Stimulated activated CD4-positive, alpha-beta T cell treated with anti-CD3 and anti-CD28 coated beads, Interleukin-1b, Interleukin-23, amount 100 ng/mL, for 1 hour (primary cell): ENCODE measurements at places on chromosomes 11 and 22.

DNA sequence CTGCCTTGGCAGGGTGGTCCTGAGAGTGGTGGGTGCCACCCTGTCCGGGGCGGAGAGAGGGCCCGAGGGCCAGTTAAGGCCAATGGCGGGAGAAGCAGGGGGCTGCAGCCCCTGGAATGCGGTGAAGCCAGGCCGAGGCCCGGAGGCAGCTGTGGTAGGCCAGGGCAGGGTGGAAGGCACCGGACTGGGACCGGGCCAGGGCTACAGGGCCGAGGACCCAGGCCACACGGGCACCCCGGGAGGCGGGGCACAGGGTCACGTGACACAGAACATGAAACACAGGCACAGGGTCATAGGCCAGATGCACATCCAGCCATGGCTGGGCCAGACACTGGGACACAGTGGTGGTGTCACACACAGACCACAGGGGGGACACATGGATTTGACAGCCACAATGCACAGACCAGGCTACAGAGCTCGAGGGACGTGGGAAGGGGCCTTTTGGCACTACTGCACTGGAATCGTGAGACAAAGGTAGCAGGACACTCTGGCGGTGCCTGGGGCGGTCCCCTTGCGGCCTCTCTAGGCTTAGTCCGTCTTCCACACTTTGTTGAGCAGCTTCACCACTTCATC lies 2.8 kb downstream of the SLC25A1 start:
- no peak for DNase-seq

DNA sequence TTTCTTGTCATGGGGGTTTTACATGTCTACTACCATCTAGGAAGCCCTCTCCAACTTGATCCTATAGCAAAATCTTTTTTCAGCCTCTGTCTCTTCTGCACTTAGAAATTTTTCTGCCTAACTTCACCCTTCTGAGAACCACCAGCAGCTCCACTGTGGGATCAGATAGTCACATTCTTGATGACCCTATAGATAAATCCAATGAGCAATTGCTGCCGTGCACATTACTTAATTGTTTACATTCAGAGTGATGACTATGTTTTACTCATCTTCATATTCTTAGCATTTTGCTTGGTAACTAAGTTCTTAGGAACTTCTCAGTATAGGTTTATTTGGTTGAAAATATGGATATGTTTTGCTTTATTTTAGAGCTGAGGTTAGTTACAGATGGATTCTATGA lies 12.4 kb upstream of the ETS1 start:
- no peak for DNase-seq

DNA sequence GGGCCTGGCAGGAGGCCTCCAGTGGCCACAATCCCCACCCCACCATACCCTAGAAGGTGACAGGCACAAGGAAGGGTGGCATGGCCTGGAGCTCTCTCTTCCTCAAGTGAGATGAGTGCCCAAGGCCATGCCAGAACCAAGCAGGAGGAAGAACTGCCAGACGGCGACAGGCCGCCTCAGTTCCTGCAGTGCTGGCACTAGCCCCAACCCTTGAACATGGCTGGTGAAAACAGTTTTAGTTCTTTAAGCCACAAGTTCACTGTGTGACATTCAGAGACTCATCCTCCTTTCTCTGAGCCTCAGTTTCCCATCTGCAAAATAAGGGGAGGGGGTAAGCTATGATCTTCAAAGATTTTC lies 9.8 kb downstream of the CHRDL2 start:
- no peak for DNase-seq

DNA sequence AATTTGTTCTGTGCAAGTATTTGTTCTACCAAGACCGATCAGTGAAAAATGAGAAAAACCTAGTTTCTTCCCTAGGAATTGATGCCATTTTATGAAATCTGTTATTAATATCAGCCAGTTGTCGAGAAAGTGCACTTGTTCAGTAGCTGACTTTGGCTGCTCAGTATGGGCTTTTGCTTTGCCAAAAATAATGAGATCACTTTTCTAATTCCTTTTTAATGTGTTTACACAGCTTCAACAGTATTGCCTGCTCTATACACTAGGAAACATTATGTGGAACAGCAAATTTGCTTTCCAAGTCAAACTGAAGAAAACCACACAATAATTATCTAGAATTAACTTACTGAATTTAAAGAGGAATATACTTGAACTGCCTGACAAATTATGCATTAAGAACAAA lies 34.4 kb downstream of the SCUBE2 start:
- no peak for DNase-seq

DNA sequence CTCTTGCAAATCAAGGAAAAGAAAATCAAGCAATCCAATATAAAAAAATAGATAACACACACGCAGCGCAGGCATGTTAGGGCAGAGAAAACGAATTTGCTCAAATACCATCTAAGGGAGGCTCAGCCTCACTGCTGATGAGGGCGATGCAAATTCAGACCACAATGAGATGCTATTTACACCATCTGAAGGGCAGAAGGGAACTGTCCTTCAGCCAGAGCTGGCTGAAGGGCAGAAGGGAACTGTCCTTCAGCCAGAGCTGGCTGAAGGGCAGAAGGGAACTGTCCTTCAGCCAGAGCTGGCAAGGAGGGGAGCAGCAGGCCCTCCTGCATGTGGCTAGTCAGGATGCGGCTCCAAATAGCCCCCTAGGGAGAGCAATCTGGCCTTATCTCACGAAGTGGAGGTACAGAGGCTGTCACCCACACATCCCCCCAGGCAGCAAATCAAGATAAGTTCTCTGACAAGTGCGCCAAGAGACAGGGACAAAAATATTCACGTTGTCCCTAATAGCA lies 7.6 kb upstream of the SLC39A13 start:
- DNase-seq, result no peak

GRCh38 chr11:63719987-63720386 lies 38.7 kb downstream of the RTN3 start:
- no peak for DNase-seq

- no peak for DNase-seq
Measured at GRCh38 chr11:132126973-132127899, 756.8 kb downstream of the NTM start.
